ENCODE measurements at places on chromosomes 7 and 10.

GRCh38 chr7:41085244-41085643 is 617.6 kb downstream of the INHBA start:
- peak; percentile 80 for DNase-seq

DNA sequence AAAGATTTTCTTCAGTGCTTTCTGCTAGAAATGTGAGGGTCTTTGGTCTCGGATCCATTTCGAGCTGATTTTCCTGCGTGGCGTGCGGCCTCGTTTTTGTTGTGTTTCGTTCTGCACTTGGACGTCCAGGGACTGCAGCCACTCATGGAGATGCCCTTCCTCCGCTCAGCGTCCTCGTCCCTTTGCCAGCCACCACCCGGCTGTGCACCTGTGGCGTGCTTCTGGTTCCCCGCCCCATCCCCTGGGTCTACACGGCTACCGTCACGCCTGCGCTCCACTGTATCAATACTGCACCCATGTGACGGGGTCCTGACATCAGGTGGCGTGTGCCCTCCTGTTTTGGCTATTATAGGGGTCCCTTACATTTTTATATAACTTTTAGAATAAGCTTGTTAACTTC is 42.7 kb upstream of the NKX6-2 start:
- DNase-seq, result no peak

DNA sequence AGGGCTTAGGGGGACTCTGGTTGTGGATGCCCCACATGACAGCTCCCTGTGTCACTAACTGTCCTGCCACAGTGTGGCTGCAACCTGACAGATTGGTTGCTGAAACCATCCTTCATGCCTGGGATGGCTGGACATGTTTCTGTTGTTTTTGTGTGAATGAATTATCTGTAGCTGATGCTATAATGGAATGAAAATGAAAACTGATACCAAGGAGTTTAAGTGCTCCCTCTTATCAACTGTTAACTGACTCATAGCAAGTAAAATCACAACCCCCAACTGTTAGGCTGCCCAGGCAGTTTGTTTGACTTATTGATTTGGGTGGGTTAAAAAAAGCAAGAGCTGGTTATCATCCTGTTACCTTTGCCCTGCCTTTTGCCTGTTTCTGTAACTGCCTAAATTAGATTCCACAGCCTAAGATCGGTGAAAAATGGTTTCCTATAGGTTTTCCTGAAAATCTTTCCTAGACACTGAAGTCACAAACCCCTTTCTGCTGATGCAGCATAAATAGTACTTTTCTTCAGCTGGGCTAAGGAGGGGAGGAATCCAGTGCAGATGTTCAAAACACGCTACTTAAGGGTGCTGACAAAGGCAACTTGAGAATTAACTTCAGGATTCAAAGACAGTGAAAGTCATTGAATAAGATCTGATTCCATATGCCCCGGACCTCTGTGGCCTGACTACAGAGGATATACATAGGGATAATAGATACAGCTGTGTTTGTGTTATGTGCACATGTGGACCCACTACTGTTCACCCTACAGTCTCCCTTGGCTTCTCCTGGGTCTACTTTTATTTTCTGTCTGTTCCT is 5.7 kb downstream of the FRAT2 start:
- DNase-seq, result no peak

DNA sequence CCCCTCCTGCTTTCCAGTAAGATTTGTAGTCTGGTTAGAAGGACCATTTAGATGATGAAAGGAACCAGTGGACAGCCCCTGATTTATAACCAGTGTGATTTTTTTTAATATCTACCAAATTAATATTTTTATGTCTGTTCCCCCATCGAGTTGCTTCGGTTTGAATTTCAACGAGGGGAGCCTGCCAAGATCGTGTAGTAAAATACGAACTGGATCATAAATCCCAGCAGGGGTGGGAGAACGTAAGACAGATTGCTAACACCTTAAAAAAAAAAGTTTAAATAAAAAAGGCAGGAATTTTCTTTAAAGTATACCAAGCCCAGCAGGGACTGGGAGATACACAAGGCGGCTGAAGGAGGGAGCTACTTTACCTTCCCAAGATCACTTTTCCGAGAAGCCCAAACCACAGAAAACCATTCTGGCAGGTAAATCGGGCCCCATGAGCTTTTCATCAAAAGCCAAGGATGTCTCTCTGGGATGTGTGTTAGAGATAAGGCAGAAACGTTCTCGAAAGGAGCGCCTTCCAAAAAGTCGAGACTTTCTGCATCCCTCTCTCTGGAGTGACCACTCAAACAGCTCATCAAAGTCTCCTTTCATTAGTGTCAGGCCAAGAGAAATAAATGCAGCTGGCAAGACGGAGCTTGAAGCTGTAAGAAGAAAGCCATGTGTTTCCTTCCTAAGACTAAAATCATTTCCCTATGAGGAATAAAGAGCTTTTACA is 270.5 kb upstream of the NFE2L3 start:
- no peak for DNase-seq

DNA sequence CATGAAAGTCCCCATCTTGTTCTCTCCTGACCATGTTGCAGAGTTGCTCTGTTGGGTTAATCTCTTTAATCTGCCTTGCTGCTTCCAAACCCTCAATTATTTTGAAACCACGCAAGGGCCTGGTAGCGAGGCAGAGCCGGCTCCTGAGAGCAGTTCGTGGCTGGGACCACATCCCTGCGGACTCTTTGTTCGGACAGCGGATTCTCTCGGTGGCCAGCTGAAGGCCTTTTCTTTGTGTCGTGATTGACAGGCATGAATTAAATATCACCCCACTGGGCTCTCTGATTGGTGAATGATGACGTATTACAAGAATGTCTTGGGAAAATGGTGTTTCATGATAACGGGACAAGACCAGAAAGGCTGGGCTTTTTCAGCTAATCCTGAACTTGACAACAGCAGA is 66.9 kb upstream of the ARHGAP21 start:
- DNase-seq, result no peak

DNA sequence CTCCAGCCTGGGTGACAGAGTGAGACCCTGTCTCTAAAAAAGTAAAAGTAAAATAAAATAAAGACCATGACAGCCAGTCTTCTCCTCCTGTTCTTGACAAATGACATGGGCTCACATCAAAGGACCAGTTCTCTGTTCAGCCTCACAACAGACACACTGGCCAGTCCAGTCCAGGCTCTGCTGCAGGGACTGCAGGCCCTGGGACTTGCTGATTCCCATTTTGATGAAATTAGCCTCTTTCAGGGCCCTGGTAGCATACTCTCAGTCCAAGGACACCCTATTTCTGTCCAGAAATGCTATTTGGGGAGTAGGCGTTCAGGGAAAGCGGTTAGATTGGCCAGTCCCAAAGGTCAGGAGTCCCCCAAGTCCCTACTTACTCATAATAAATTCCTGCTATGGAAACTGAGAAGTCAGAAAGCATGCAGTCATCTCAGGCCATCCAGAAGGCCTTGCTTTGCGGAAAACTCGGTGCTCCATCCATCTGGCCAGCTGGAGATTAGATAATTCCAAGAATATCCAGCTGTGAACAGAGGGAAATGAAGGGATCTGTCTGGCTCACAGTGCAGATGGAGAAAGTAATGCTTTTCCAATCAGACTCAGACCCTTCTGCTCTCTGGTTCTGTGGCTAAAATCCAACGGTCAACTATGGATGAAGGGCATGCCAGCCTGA is 74.4 kb downstream of the RAB11FIP2 start:
- no peak for DNase-seq

DNA sequence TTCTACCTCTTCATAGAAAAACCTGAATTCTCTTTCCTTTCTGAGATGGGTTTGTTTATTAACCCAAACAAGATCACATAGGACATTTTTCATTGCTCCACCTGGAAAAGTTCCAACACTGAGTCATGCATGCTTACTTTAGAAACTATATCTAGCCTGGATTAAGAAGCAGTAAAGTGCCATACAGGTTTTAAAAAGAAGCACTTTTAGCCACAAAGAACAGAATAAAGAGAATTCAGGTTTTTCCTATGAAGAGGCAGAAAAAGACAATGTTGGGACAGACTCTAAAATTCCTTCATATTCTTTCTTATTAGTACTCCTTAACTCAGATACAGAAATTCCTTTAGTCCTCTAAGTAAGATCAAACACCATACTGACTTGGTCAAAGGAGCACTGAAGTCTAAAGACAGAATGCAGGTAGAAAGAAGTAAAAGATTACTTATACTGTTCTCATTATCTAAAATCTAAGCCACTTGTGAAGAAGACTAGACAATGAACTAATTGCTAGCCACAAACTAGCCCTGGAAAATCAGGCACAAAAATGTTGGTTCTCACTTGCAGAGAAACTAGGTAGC is 241.3 kb downstream of the ANK3 start:
- peak; percentile 82 for DNase-seq

DNA sequence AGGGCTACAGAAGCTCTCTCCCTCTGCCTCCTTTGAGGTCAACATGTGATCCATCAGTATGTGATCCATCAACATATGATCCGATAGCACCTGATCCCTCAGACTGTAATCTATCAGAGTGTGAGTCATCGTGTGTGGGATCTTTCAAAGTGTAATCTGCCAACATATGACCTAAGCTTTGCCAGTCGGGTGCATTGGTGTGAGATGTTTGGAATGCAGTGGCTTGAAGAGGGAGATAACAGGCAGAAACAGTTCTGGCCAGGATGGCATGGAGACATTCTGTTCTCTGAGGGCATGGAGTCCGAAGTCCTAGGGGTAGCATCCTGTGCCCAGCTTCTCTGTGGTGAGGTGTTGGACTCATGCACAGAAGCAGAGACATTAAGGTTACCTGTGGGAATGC is 217.7 kb upstream of the ETV1 start:
- DNase-seq, result peak; percentile 0

- peak; percentile 86 for DNase-seq
These were observed at the start of gene USP6NL for GRCh38 chr10:11611248-11612020. Gene USP6NL, minus strand, starts transcription at chr10:11611650. Its CDS starts 14,016 bp downstream, at chr10:11597634.

- DNase-seq, result no peak
These were observed 40.4 kb downstream of the PIP4K2A start for GRCh38 chr10:22673785-22674572.

DNA sequence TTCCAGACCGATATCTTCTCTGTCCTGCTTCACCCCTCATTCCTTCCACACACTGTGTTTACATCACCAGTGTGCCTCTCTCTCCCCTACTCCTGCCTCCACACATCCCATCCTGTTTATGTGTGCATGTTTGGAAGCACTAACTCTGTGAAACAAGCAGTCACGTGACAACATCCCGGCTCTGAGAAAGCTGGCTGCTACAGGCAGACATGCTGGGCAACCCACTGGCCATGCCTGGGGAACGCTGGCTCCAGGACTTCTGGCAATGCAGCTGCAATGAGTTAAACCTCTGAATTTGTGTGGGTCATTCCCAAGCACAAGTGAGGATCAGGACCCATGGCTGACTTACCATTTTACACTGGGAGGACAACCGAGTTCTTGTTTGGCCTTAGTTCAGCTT is 74.0 kb downstream of the WNT2 start:
- DNase-seq, result no peak

DNA sequence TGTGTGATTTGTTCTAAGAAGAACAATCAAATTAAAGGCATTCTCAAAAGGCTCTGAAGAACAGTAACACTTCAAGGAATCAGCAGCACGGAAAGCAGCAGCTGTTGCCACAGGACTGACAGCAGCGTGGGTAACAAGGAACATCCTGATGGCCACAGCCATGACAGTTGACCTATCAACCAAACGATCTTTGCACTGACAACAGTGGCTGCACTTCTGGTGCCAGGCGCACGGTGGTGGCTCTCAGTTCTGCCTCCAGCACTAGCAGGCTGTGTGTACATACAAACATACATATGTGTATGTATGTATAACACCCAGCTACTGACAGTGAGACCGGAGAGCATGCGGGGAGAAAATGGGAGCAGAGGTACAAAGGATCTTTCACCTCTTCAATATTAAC is 114.1 kb downstream of the ZFAND4 start:
- no peak for DNase-seq

GRCh38 chr7:129779602-129780256 is 168.2 kb downstream of the NRF1 start:
- DNase-seq, result no peak

GRCh38 chr7:128387216-128388144 is 22.3 kb downstream of the IMPDH1 start:
- peak; percentile 72 for DNase-seq

GRCh38 chr10:24128066-24128730 is 80.7 kb upstream of the KIAA1217 start:
- no peak for DNase-seq

DNA sequence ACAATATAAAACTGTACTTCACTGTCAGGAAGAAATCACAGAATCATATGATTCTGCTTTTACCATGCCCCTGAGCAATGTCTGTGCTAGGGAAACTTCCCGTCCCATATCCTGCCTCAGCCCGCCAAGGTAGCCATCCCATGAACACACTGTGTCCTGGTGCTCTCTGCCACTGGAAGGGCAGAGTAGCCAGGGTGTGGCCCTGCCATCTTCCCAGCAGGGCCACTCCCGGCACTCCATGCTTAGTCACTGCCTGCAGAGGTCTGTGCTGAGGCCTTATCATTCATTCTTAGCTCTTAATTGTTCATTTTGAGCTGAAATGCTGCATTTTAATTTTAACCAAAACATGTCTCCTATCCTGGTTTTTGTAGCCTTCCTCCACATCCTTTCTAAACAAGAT is 31.8 kb downstream of the AP3M1 start:
- peak; percentile 44 for DNase-seq

DNA sequence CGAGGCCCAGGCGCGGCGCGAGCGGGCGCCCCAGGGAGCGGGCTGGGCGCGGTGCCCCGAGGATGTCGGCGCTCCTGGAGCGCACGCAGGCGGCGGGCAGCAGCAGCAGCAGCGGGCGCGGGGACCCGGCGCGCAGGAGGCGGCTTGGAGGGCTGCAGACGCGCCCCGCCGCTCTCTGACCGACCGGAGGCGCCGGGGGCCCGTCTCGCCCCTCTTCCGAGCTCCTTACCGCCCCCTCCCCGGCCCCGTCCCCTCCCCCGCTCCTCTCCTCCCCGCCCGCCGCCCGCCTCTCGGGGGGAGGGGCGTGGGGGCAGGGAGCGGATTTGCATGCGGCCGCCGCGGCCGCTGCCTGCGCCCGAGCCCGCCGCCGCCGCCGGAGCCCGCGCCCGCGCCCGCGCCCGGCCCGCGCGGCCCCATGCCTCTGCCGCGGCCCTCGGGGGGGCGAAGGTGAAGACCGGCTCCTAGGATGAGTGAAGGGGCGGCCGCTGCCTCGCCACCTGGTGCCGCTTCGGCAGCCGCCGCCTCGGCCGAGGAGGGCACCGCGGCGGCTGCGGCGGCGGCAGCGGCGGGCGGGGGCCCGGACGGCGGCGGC is at the start of gene NRG3:
NRG3 (plus strand) TSS at position 320 of the 592 bp plus-strand sequence.
- DNase-seq, result no peak

DNA sequence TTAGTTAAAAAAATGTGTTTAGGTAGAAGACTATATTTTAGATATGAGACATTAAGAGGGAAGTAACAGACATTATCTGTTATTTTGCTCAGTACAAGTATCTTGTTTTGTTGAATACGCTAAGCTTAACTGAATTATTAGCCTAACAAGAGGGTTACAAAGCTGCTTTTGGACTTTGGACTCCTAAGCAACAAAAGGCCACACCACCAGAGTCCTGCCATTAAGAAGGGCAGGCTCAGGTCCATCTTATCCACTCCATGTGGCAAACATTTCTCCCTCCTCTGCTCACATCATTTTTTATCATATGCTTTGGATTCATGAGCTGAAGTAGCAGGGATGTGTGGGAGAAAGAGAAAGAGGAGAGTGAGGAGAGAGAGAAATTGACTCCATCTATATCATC is 33.5 kb downstream of the OSBPL3 start:
- no peak for DNase-seq

- DNase-seq, result no peak
These were observed 11.0 kb downstream of the GLCCI1 start for GRCh38 chr7:7979558-7979957.
